ENCODE measurements at places on chromosomes 4 and X.

GRCh38 chr4:84164201-84164600 is 334.9 kb downstream of the NKX6-1 start:
- no peak for ATAC-seq

- no peak for ATAC-seq
Measured at GRCh38 chr4:38565271-38566199, 98.5 kb upstream of the KLF3 start.

- ATAC-seq, result no peak
Measured at GRCh38 chrX:10893976-10894375, 217.2 kb upstream of the HCCS start.

DNA sequence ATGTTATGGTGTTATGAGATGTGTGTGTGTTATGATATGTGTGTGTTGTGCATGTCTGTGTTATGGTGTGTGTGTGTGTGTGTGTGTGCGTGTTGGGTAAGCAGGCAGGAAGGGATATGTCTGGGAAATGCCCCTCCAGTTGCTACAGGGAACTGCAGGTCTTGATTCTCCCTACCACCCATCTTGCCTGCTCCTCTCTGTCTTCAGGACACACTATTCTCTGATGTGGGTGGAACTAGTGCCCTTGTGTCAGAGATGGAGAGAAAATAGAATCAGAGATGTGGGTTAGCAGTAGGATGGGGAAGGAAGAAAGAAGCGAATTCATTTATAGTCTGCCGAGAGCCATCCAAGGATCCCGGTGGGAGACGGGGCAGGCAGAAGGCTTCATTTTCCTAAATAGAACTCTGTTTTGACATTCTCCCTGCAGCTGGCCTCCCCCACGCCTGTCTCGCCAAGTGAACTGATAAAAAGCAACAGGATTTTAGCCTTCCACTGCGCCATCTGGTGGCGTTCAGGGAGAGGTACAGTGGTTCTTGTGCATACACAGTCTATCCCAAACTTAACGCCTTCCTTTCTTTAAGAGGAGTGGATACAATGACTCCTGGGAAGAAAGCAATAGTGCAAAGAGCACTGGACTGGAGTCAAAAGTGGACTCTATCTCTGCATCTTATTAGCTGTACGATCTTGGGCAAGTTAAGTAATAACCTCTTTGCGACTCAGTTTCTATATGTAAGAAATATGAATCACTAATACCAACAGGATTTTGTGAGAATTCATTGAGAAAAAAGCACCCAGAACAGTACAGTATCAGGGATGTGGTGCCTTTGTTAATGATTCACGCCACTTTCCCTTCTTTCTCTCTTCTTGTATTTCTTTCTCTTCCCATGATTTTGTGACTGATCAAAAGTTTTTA is 14.1 kb upstream of the MGST2 start:
- peak; percentile 84 for ATAC-seq

DNA sequence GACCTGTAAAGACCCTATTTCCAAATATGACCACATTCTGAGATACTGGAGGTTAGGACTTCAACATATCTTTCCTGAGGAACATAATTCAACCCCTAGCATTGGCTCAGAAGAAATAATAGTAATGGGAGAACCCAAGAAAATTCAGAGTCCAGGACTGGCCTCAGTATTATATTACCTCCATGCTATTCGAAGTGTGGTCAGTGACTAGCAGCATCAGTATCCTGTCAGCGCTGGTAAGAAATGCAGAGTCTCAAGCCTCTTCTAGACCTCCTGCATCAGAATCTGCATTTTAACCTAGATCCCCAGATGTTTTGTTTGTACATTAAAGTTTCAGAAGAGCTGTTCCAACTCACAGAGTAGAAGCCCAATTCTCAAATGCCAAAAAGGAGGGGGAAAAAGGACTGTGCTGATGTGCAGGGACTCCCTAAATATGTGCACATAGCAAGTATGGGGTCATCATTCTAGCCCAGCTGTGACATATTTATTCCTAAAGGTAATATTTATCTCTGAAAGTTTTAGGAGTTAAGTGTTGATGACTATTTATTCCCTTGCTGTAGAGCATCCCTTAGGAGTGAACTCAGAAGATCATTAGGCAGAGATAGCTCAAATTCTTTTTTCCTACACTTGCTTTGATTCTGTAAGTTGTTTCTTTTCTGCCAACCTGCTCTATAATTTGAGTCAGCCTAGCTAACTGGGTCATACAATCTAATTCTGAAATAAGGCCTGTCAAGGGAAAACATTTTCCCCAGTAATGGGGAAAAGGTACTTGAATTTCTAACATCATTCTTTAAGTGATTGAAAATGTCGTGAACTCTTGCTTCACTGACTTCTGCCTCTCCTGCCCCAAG is 361.9 kb downstream of the ARHGAP24 start:
- ATAC-seq, result no peak

- ATAC-seq, result no peak
Measured at GRCh38 chr4:119517361-119518229, 111.0 kb downstream of the PDE5A start.
